ENCODE measurements at places on chromosomes 4 and X.

DNA sequence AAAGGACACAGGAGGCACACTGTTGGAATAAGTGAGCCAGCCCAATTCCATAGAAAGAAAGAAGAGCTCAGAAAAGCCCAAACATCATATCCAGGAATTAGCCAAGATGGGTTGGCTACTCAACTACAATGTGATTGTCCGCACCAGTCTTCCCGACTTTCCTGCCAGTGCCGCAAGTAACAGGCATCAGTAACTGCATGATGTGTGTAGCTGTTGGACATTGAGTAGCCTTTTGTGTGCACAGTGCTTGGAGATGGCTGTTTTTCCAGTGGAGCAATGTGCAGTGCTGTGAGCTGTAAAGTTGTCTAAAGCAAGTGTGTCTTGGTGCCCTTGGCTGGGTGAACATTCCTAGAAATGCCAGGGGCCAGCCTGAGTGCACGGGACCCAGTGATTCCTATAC is 29.2 kb upstream of the FAM193A start:
- no peak for DNase-seq

DNA sequence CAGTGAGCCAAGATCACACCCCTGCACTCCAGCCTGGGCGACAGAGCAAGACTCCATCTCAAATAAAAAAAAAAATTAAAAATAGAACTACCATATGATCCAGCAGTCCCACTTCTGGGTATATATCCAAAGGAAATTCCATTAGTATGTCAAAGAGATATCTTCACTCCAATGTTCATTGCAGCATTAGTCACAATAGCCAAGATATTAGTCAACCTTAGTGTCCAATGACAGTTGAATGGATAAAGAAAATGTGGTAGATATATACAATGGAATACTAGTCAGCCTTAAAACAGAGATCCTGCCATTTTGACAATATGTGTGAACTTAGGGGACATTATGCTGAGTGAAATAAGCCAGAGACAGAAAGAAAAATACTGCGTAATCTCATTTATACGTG is 49.4 kb downstream of the C4orf46 start:
- DNase-seq, result no peak

GRCh38 chrX:19515615-19516105 is 352 bp upstream of the MAP3K15 start:
- DNase-seq, result no peak

DNA sequence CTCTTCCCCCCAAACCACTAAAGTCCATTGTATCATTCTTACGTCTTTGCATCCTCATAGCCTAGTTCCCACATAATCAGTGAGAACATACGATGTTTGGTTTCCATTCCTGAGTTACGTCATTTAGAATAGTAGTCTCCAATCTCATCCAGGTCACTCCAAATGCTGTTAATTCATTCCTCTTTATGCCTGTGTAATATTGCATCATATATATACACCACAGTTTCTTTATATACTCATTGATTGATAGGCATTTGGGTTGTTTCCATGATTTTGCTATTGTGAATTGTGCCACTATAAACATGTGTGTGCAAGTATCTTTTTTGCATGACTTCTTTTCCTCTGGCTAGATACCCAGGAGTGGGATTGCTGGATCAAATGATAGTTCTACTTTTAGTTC is 57.2 kb downstream of the ARFIP1 start:
- DNase-seq, result no peak

Data from T-helper 17 cell (primary cell).